ENCODE measurements at places on chromosomes 11 and 22.

GRCh38 chr22:46251266-46251665 is 1.2 kb upstream of the CDPF1 start:
- DNase-seq = peak; percentile 20

DNA sequence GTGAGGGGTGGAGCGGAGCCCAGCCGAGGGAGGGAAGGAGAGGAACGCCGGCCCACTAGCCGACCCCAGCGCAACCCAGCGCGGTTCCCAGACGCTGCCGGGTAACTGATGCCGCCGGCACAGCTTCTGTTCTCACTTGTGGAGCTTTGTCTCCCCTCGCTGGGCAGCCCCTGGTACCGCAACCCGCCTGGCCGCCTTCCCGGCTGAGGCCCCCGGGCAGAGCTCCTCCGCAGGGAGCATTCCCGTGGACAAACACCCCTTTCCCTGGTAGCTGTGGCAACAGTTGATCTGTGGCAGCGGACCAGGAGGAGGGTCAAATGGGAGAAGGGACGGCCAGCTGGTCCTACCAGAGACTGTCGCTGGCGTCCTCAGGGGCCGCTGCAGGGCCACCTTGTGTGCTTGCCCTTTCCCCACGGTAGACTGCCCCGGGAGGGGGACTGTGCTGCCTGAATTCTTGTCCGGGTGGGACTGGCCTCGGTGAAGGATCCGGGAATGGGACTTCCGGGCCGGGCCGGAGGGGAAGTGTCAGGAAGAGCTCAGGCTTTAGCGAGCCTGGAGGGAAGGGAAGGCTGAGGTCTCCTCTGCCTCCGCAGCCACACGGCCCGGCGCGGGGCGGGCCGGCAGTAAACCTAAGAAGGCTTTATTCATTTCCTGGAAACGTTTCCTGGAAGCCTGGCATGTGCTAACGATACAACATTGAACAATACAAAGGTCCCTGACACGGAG is 468.0 kb downstream of the OPCML start:
- peak; percentile 77 for DNase-seq

DNA sequence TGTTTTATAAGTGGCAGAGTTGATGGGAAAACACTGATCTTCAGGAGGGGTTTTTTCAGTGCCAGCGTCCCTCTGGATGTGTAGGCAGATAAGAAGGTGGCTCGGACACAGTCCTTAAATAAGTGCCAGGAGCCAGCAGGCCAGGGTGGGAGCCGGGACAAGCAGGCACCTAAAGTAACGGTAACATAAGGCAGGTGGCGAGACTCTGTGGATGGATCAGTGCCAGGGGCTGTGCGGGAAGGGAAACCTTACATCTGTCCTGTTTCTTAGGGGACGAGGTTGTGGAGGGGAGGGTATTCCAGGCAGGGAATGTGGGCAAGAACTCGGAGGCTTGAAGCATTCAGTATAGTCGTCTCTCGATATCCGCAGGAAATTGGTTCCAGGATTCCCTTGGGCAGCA is 15.9 kb downstream of the BCR start:
- no peak for DNase-seq

DNA sequence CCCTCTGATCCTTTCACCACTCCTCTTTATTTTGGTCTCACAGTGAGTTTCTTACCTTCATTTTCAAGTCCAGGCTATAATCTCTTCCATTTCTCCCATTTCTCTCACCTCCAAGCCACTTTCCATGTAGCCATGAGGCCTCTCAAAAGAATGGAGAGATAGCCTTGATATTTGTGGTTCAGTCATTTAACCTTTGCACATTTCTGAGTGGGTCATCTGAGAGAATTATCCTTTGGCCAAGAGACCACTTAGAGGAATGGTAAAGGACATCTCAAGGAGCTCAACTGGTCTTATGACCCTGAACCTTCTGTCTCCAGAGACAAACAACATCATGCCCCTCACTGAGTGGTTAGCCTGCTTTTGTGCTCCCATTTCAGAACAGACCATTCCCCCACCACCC is 121.1 kb downstream of the KIRREL3 start:
- no peak for DNase-seq

- DNase-seq = peak; percentile 30
These were observed 19.9 kb upstream of the TEF start for GRCh38 chr22:41361716-41362310.

DNA sequence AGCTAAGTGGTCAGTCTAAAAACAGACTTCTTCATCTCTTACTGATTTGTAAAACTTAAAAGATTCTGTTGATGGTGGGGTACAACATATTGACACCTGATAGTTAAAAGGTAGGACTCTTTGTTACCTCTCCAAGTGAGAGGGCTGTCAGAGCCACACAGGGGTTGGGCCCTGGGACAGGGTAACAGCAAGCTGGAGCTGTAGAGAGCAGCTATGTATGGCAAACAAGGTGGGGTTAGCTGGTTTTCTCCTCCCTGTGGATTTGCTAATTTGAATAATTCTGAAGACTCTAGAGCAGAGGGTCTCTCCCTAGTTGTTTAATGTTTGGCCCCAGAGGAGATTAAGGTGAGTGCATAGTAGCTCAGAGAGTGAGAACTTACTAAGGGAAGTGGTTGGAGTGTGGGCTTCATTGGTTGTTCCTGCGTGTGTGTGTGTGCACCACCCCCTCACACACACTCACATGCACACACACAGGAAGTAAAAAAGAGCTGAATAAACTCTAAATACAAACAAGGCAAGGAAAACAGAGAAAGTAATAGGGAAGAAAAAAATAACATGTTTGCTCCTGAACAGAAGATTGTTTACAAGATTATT is 9.2 kb upstream of the GAS2 start:
- no peak for DNase-seq

GRCh38 chr11:96045622-96046456 is 121.9 kb upstream of the MTMR2 start:
- DNase-seq = peak; percentile 87

GRCh38 chr11:30351061-30351460 is 28.2 kb downstream of the ARL14EP start:
- no peak for DNase-seq

DNA sequence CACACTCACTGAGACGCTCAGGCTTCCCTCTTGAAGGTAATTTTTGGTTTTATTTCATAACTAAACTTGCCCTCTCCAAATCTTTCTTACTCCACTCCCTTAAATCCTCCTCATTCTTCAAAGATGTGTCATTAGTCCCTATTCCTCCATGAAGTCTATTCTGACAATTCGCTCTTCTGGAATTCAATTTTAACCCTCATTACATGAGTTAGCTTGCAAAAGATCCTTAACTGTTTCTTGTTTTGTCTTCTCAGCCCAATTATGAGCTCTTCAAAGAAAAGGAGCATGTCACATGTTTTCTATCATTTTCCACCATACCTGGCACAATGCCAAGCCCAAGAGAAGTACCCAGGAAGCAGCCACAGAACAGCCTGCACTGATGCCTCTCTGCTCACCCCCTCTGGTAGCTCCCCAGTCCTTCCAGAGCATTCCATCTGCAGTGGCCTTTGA is 13.0 kb downstream of the GALNT18 start:
- peak; percentile 63 for DNase-seq

- DNase-seq = no peak
These were observed 19.1 kb upstream of the SLC22A25 start for GRCh38 chr11:63262547-63262946.

DNA sequence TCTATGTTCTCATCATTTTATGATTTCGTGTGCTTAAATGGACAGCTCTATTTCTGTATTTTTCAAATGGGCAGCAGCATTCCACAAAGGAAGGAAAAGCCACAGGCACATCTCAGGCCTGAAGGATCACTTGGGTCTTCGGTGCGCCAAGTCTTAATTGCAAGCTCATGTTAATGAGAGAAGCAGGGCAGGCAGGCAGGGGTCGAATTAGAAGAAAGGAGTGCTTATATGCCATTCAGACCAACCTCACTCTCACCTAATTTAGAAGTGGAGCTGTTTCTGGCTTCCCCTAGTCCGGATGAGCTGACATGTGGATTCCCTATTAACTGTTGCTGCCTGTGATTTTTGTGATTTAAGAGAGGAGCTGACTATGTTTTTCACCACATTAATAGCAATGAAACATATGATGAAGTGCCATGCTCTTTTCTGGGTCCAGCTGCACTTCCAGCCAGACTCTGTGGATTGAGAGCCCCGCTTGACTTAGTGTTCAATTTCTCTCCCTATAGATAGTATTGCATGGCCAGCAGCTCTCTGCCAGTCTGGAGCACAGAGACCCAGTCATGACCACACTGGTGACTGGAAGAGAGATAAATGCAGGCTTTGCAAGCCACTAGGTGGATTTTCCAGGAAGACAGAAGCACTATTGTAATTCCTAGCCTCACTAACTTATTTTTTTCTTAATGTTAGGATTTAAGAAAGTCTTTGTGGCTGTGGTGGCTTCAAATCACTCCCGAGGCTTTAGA is 373.9 kb upstream of the FAT3 start:
- DNase-seq = no peak

GRCh38 chr22:30568137-30568805 is 6.2 kb downstream of the GAL3ST1 start:
- DNase-seq = no peak

- DNase-seq = peak; percentile 42
These were observed 64.7 kb upstream of the RRAS2 start for GRCh38 chr11:14423633-14424032.

DNA sequence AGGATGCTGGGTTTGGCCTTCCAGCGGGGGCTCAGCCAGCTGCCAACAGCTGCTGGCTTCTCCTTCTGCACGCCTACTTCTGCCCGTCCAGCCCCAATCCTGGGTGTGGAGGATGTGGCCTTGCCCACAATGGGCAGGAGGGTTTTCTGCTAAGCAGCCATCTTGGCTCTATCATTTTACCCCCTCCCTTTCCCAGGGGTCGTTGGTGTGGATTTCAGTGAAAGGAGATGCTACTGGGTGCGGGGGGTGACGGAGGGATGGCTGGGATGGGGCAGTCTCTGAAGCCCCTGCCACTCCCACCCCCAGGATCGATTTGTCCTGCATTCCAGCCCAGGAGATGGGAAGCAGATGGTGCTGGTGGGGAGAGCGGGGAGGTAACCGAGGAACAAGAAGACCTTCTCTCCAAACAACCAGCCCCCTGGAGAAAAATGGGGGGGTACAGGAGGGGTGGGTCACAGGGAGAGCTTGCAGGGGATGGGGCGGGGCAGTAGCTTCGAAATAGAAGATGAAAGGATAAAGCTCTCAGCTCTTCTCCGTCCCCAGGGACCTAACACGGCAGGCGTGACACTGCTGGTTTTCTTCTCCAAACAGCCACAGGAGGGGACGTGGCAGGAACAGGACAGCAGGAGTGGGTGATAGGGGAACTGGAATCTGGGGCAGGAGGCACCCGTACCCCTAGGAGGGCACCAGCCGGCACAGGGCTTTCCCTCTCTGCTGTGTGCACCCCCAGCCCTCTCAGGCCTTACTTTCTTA is 68.9 kb downstream of the NECTIN1 start:
- DNase-seq = no peak

DNA sequence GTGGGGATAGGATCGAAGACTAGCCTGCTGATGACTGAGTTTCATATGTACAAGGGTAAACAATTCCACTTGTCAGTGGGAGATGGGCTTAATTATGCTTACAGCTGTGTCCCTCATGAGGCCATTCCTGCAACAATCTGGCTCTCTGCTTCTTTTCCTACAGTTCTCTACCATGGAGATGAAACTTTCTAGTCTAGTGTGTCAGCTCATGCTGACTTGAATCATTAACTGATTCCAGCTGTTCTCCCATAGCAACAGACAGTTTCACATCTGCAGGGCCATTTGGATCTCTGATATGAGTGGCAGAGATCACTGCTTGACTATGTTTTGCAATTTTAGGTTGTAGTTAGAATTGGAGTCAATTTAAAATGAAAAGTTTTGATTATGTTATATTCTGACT is 1251.7 kb upstream of the RAG2 start:
- no peak for DNase-seq

DNA sequence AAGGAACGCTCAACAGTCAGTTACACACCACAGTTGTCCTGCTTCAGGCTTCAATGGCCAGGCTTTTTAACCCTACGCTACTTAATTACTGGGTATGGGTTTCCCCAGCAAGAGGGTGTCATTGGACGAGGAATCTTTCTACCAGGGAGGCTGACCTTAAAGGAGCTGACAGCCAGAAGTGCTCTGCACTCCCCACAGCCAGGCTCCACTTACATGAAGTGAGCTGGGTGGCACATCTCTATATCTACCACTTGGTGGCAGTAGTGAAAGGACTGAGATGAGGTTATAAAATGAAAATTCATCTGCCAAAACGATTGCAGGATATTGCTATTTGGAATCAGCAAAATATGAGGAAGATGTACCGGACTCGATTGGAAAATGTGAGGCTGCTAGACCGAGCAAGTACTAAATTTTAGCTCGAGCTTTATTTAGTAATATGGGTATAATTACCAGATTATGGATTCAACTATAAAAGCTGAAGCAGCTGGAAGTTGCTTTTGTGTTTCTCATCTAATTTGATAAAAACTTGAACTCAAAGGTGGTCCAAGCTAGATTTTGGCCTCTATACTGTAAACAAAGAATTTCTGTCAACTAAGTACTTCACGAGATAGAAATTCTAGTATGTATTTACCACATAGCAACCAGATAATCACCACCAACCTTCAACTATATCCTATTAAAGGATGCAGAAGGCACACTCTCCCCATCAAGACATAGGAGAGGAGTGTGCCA is 53.9 kb upstream of the CEP126 start:
- peak; percentile 87 for DNase-seq

DNA sequence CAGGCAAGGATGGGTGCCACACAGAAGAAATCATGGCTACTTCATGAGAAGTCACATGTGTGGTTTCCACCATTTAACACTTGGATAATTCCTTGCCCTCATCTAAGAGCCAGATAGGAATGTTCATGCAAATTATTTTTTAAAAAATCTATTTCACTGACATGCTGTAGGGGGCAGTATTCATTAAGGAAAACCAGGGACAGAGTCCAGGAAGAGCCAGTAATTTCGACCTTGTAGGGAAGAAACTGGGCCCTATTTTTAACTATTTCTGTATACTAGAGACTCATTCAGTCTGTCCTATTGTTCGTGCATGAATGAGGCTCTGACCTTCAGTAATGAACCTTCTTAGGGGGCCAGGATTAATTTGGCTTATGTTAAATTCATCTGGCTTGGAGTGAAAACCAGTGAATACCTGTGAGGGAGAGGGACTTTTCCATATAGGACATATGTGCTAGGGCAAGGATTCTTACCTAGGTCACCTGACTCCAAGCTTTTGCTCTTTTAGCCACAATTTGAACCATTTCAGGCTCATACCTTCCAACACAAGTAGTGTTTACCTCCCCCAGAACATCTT is 192.7 kb downstream of the NAV2 start:
- peak; percentile 76 for DNase-seq

GRCh38 chr11:129035244-129035643 is 92.6 kb upstream of the TP53AIP1 start:
- no peak for DNase-seq

Data from GM23248 (cell line).